ENCODE measurements at places on chromosomes 6 and 20.

- DNase-seq: no peak
Measured at GRCh38 chr6:170162775-170163404, 128.0 kb downstream of the DLL1 start.

- DNase-seq: no peak
Measured at GRCh38 chr20:38844963-38845362, 39.5 kb downstream of the PPP1R16B start.

GRCh38 chr6:562052-562676 is 94.7 kb downstream of the HUS1B start:
- DNase-seq: no peak

DNA sequence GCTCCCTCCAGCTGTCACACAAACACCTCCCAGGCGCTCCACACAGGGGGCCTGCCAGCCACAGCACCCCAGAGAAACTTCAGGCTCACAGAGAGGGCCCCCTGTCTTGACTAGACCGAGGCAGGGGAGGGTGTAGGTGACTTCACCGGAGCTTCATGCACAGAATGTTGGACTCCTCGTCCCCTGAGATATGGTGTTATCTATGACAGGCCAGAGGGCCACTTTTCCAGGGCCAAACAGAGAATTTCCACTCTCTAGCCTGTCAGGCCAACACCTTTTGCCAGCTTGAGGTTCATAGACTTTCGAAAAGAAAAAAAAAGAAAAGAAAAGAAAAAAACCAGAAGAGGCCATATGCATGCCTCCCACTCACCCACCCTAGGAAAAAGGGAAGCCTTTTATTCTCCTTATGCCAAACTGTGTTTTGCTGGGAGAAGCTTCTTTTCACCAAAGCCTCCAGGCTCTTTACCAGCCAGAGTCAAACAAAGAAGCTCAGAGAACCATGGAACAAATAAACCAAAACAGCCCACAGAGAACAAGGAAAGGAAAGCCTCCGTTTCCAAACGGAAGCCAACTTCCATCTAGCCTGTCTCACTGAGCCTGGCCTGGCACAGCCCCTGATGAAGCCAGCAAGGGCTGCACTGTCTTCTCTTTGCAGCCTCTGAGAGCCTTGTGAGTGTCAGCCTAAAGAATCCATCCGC is 313.2 kb upstream of the JARID2 start:
- DNase-seq: no peak

GRCh38 chr6:35470663-35471120 is 2.5 kb downstream of the RPL10A start:
- no peak for DNase-seq

DNA sequence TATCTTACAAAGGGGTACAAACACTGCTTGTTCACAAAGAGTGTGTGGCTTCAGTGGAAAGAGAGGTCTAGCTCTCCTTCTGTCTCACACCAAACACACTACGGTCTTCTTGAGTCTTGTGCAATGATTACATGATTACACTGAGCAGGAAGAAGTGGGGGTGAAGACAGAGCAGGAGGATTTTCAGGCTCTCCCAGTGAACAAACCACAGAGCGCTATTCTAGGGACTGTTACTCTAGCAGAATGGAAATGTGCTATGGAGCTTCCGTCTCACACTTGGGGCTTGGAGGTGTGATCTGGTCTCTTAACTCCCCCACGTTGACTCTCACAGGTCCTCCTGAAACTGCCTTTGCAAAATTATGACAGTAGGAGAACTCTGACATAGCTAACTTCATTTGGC is 203.4 kb downstream of the MYLK4 start:
- DNase-seq: no peak

DNA sequence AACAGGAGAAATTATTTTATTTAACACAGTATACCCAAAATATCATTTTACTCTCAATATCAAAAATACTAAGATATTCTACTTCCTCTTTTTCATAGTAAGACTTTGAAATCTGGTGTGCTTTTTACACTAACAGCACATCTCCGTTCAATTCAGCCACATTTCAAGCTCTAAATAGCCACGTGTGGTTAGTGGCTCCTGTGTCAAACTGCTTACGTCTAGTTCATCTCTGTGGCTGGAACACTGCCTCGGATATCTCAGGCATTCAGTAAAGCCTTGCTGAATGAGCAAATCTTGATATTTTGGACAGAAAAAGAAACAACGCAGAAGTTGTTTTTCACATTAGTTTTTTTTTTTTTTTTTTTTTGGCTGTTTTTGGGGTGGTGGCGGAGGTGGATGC is 136.1 kb downstream of the EYA4 start:
- DNase-seq: no peak

- no peak for DNase-seq
Measured at GRCh38 chr20:5331340-5331739, 14.6 kb upstream of the PROKR2 start.

GRCh38 chr6:149037051-149037671 is 280.4 kb upstream of the TAB2 start:
- no peak for DNase-seq

DNA sequence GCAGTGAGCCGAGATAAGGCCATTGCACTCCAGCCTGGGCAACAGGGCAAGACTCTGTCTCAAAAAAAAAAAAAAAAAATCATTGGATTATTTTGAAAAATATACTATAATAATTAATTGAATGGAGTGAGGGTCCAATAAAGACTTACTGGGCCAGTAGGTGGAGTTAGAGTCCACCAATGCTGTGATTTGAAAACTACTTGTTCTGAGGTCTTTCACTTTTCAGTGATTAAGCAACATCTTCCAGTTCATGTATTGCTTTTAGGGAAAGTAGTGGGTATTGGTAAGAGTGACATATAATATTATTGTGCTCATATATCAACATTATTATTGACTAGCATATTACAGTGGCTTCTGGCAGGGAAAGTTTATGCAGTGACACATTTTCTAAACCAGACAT is 530.3 kb downstream of the KHDRBS2 start:
- no peak for DNase-seq

DNA sequence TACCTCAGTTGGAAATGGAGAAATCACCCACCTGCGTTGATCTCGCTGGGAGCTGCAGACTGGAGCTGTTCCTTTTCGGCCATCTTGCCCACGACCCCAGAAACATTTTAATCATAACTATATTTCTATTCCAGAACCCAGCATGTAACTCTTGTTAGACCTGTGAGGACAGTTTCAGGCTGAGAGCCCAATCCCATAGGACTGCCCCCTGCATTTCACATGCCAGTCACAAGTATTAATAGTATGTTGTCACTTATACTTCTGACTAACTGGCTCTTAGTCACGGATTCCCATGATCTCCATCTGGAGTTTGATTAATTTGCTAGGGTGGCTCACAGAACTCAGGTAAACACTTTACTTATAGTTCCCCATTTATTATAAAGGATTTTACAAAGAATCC is 96.0 kb upstream of the PRND start:
- no peak for DNase-seq

- no peak for DNase-seq
Measured at GRCh38 chr6:69622924-69623323, 173.9 kb downstream of the LMBRD1 start.

DNA sequence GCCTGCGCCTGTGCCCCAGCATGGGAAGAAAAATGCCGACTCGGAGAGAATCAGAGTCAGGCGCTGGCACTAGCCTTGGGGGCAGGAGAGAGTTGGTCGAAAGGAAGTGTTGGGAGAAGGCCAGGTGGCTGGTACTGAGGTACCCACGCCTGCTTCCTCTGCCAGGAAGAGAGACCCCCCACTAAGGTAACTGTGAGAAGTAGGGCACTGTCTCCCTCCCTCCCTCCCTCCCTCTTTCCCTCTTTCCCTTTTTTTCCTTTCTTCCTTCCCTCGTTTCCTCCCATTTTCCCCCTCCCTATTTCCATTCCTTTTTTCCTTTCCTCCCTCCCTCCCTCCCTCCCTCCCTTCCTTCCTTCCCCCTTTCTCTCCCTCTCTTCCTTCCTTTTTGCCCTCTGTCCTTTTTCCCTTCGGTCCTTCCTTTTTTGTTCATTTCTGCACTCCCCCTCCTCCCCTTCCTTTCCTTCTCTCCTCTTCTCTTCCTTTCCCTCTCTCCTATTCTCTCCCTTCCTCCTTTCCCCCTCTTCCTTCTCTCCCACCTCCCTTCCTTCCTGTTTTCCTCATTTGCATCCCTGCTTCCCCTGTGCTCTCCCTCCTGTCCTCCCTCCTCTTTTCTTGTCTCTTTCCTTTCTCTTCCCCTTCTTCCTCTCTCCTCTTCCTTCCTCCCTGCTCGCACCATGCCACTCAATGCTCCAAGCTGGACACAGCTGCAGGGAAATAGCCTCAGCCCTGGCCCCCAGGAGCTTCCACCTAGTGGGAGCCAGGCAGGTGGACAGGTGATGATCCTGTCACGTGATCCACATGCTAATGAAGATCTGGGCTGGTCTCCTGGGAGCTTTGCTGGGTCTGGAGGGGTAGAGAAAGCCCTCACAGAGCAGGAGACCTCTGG is 148.0 kb downstream of the DHX35 start:
- no peak for DNase-seq

DNA sequence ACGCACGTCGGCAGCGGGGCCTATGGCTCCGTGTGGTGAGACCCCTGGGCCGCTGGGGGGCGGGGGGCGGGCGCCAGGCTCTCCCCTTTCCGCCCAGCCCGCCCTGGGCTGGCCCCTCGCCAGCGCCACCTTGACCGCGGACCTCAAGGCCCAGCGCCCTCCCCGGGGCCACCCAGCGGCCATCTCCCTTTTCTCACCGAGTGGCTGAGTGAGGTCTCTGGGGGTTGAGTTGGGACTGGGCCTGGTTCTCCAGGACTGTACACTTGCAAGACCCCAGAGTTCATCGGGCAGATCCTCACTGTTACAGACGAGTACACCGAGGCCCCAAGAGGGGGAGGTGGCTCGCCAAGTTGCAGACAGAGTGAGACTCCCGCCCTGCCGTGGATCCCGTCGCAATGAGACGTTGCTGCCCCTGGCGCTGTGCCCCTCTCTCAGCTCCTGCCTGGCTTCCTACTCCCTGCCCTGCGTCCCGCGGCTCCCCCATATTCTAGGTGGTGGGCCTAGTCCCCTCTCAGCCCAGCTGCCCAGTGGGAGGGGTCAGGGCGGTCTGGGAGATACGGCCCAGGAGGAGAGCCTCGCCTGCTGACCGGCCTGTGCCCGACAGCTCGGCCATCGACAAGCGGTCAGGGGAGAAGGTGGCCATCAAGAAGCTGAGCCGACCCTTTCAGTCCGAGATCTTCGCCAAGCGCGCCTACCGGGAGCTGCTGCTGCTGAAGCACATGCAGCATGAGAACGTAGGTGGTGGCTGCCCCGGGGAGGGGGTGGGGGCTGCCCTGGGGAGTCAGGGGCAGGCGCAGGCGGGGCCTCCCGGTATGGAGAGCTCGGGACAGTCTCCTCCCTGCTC is 576 bp downstream of the MAPK13 start:
- DNase-seq: no peak

GRCh38 chr20:59955131-59955796 is 3.0 kb upstream of the CDH26 start:
- no peak for DNase-seq

DNA sequence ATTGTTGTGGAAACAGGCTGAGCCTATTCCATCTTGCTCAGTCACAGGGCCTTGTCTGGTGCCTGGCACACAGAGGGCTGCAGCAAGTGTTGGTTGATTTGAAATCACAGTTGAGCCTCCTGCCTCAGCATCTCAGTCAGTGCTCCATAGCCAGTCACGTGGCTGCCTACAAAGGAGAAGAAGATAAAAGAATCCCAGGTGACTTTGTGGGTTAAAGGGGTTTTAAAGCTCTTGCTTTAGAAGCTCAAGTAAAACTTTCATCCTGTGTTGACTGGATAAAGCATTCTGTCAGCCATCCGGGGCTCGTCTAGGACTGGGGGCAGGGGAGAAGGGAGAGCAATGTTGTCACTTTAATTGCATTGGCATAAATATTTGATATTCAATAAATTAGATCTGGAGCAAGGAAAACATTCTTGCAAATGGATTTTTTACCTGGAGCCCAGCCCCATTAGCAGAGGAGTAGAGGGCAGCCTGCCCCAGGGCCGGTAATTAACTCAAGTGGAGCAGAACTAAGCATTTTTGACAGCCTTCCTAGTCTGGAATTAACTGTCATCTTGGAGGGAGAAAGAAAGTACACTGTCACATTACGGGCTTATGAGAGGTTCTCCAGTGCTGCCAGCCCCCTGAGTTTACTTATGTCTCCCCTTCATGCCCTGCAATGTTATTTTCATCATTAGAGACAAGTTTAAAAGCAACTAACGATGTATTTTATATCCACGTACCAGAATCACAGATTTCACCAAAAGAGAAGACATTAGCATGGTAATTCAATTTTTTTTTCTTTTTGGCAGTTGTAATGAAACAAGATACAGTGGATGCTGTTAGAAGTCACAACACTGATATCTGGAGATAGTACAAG is 71.7 kb upstream of the GTSF1L start:
- DNase-seq: no peak

- DNase-seq: no peak
Measured at GRCh38 chr20:45998337-45998736, 10.4 kb upstream of the MMP9 start.

GRCh38 chr6:54719633-54720032 is 126.9 kb upstream of the FAM83B start:
- DNase-seq: no peak

GRCh38 chr20:63859166-63859699 is 2.1 kb upstream of the ABHD16B start:
- DNase-seq: no peak

GRCh38 chr6:26215585-26216358 is 128.5 kb downstream of the HFE start:
- no peak for DNase-seq

- DNase-seq: no peak
Measured at GRCh38 chr6:168032005-168032760, 34.7 kb downstream of the KIF25 start.

GRCh38 chr6:30500421-30501355 is 11.4 kb downstream of the HLA-E start:
- DNase-seq: no peak

DNA sequence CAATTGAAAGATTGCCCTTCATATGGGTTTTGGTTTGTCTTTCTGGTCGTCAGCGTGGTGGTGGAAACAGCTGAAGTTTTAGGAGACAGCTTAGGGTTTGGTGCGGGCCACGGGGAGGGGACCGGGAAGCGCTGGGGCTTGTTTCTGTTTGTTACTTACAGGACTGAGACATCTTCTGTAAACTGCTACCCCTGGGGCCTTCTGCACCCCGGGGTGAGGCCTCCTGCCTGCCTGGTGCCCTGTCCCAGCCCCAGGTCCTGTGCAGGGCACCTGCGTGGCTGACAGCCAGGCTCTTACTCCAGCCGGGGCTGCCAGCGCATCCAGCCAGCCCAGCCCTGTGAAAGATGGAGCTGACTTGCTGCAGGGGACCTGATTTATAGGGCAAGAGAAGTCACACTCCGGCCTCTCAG is 22.8 kb downstream of the NPEPL1 start:
- DNase-seq: no peak

GRCh38 chr6:142026471-142026870 is 106.3 kb upstream of the GJE1 start:
- DNase-seq: no peak

GRCh38 chr6:138545621-138545980 is 46.3 kb upstream of the NHSL1 start:
- no peak for DNase-seq

DNA sequence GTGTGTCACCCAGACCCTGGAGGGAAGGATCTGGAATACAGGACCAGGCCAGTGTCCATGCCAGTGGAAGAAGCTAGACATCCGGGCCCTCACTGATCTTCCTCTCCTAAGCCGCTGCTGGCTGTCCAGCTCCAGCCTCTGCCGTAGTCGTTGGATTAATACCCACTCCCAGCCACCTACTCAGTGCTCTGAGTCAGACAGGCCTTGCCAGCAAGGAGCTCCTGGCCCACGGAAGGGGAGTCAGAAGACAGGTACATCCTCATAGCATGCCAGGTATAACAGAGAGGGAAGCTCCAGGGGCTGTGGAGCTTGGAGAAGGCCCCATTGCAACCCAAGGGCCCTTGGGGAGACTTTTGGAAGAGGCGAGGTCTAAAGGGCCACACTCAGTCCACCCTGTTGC is 49.0 kb downstream of the STK35 start:
- DNase-seq: no peak
